Hematopoietic multipotent progenitor cell treated with erythropoietin and hydrocortisone succinate and interleukin-3 and kit ligand, for 17 days (in vitro differentiated cells): ENCODE measurements at places on chromosomes 3 and 15.

DNA sequence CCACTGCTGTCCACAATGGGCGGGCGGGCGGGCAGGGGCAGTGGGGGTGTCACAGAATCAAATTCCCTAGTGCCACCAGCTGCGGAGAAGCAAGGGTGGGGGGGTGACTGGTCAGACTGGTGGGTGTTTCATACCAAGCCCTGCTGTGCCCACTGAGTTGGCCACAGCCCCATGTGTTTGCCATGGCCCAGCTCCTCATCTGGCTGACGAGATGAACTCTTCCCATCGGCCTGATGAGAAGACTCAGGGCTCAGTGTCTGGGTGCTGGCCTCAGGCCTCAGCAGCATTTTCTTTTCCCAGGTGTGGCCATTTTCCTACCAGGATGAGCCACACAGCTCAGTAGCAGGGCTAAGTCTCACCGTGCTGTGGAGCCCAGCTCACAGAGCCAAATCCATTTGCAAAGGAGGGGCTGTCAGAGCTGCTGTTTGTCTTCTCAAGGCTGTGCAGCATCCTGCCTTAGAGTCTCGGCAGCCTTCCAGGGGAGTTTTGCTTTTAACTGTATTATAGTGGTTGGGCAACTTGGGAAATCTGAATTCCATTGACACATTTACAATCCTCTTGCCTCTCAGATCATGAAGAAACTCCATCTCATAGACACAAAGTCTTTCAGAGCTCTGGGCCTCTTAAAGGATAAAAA, 176.8 kb downstream of the ABHD5 start:
- no peak for DNase-seq

DNA sequence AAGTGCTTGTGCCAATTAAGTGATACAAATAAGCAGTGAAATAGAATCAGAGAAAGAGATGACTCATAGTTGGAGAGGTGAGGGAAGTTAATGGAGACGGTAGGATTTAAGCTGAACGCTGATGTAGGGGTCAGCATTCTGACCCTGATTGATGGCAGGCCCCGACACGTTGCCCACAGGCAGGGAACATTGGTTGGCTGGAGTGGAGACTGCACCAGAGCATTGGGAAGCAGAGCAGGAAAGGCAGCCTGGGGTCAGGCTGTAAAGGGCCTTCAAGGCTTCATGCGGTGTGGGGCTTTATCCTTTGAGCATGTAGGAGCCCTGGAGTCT, 68.6 kb downstream of the DCUN1D1 start:
- DNase-seq: no peak

DNA sequence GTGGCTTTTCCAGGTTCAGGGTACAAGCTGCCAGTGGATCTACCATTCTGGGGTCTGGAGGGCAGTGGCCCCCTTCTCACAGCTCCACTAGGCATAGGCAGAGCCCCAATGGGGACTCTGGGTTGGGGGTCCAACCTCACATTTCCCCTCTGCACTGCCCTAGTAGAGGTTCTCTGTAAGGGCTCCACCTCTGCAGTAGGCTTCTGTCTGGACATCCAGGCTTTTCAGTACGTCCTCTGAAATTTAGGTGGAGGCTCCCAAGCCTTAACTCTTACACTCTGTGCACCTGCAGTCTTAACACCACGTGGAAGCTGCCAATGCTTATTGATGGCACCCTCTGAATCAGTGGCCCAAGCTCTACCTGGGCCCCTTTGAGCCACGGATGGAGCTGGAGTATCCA, 22.5 kb upstream of the TM4SF4 start:
- no peak for DNase-seq

DNA sequence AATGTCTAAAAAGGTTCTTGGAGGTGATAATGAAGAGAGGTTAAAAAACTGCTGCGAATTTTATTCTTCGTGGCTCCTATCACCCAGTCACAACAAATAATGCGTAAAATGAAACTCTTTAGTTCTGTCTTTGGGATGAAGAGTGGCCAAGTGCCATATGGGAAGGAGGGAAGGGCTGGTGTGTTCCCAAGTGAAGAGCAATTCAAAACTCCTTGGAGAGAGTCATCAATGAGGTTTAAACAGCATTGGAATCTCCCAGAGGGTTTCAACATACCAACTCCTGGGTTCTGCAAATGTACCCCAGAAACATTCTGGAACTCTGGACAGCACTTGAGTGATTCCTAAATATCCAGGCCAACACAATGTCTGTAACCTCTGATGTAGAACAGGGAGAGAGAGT, 45.3 kb downstream of the SLCO3A1 start:
- no peak for DNase-seq

DNA sequence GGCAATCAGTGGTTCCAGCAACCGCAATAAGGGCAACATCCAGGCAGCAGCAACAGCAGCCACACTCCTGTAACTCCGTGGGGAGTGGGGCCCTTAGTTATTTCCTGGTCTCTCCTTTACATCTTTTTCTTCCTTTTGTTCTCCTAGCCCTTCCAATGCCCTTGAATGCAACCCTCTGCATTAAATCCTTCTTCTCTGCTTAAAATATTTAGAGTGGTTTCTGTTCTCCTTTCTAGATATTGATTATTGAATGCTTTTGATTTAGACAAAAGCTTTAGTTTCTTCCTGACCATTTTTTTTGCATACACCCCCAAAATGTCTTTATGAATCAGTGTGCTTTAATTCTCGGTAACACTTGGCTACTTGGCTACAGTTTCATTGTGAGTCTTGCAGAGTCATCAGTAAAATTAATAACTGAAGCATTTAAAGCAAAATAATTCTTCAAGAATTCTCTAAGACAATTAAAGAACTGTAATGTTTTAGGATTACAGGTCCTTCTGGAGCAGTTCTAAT, 586.1 kb downstream of the MECOM start:
- DNase-seq: no peak

- no peak for DNase-seq
These were observed 153.2 kb upstream of the FRMD4B start for GRCh38 chr3:69539134-69539533.

DNA sequence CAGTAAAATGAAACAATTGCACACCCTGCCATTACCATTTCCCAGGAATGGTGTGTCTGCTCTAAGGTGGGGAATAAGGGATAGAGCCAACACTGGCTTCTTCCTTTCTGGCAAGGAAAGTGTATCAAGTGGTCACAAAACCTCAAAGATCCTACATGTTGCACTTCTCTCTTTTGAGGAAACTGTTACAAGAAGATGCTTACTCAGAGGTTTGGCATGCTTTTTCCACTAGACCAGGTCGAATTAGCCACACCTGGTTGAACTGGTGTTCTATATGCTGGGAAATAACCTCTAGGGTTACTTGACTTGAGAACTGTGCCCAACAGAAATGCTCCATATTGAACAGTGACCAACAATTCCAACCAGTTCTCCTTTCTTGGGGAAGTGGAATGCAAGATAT, 102.9 kb downstream of the LRRN1 start:
- DNase-seq: no peak

DNA sequence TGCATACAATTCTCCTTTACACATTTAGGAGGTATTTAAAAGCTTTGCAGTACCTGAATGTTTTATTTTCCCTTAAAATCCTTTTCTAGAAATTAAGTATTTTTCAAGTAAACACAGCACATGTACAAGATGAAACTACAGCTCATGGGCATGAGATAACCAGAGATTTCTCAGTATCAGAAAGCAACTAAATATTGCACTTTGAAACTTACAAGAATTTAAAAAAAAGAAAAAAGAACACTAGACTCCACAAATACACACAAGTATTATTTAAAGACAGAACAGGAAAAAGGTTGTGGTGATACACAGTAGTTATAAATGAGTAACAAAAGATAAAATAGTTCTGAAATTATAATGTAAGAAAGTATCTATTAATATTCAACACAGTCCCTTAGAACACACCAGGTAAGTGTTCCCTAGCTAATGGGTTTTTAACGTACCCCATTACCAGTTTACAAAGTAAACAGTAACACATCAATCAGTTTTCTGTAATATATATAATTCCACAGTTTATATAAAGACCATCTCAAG, 35.3 kb downstream of the SLTM start:
- no peak for DNase-seq

GRCh38 chr3:134338201-134338512, 36.1 kb downstream of the AMOTL2 start:
- no peak for DNase-seq

DNA sequence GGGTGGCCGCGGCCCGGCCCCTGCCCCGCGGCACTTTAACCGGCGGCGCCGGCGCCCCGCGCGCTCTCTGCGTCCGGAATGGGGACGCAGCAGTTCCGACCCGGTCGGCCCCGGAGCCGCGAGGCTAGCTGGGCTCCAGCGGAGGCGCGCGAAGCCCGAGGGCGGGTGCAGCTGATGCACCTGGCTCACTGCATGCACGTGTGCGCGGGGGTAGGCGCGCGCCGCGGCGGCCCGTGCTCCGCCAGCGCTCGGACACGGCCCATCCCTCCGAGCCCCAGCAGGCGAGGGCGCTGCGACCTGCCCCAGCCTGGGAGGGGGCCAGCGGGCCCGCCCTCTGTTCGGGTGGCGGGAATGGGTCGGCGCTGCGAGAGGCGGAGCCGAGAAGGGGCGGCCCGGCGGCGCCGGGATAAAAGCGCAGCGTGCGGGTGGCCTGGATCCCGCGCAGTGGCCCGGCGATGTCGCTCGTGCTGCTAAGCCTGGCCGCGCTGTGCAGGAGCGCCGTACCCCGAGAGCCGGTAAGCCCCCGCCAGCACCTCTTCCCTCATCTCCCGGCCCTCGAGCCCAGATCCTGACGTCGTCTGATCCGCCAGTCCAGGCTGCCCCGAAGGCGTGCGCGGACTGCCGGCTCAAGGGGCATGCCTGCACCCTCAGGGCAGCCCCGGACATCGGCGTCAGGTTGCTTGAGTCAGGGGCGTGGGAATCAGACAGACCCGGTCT, at the start of the genes CHDH and IL17RB:
Gene CHDH, minus strand, starts transcription at position 286 of the 717 bp plus-strand sequence. CDS start 22,411 bp downstream, outside the sequence.
Gene IL17RB, plus strand, starts transcription at position 435 of the 717 bp plus-strand sequence. Its CDS starts 21 bp downstream, at position 456.
- DNase-seq: no peak

DNA sequence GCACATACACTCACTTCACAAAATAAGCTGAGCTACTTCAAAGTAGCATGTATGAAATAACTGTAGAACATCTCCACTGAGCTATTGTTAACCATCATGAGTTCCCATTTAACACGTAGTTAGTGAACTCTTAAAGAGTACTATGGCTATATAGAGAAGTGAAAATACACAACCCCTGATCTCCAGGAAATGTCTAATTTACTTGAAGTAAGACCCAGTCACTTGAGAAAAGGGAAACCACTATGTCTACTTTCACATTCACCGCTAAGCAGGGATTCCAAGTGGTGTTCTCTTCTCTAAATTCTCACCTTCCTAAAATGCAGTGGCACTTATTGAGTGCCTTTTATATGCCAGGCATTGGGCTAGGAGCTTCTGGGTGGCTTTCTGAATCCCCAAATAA, 35.0 kb upstream of the COLQ start:
- DNase-seq: no peak

- no peak for DNase-seq
These were observed 20.3 kb downstream of the PLXNB1 start for GRCh38 chr3:48409291-48410201.

- no peak for DNase-seq
These were observed 170.4 kb upstream of the LPP start for GRCh38 chr3:187983484-187984124.

GRCh38 chr15:82919231-82919886, 33.2 kb downstream of the HOMER2 start:
- DNase-seq: no peak

DNA sequence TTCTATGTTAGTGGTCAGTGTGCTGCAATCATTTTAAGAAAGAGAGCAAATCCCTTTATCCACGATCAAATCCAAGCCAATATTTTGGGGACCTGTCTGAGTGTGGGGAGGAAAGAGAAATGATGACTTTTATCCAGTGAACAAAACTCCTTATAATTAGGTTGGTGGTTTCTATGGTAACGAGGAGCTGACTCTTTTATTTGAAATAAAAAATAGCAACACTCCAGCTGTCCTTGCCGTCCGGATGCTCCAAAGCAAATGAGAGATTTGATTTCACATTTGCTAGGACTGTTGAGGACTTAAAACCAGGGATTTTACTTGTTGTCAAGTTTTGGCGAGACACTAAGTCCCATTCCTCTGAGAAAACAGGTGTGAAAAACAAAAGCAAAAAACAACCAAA, 154.0 kb upstream of the PRICKLE2 start:
- DNase-seq: no peak

- DNase-seq: no peak
These were observed 43.2 kb upstream of the EPHB1 start for GRCh38 chr3:134751831-134752230.

GRCh38 chr3:142998439-142998838, 2.9 kb upstream of the U2SURP start:
- no peak for DNase-seq

GRCh38 chr15:39795486-39795885, 12.8 kb upstream of the FSIP1 start:
- no peak for DNase-seq

- no peak for DNase-seq
These were observed 174.8 kb downstream of the CHDH start for GRCh38 chr3:53671192-53671960.

- peak; percentile 8 for DNase-seq
These were observed 1.2 kb upstream of the TMEM158 start for GRCh38 chr3:45227071-45227820.

DNA sequence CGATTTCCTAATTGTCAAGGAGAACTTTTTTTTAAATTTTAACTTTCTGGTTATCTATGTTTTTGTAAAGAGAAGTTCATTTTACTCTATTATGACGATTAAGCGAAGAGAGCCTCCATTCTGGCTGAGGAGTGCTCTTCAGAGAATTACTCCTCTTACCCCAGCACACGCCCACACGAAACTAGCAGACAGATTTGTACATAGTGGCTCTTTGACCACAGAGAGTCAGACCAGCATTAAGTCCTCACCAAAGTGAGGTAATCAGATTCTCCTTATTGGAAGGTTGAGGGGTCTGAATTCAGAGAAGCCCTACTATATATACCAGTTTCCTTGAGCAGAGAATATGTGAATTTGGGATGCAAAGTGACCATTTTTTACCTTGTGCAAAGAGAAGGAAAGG, 204.8 kb upstream of the TSC22D2 start:
- DNase-seq: no peak

GRCh38 chr3:30012941-30013543, 593.4 kb upstream of the TGFBR2 start:
- peak; percentile 34 for DNase-seq

DNA sequence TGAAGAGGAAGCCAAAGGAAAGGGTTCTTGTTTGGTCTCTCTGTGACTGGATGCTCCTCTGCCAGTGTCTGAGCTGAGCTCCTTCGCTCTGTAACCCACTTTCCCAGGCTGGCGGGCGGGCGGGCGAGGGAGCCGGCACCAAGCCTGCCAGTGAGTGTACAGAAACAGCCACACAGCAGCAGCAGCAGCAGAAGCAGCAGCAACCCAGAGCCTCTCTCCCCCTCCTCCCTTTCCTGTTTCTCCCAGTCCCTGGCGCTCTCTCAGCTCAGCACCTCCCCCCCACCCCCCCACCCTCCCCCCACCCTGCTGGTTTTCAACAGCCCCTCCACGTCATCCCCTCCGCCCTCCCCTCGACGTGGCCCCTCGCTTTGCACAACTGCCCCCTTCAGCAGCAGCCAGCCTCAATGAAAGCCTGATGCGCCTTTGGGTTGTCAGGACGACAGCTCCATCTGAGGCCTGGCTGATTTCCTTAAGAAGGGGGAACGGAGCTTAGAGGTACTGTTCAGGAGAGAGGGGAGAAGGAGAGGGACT, at the start of gene LSAMP:
Gene LSAMP, minus strand, starts transcription at position 177 of the 531 bp plus-strand sequence.
- no peak for DNase-seq

- no peak for DNase-seq
These were observed 62.2 kb downstream of the UMPS start for GRCh38 chr3:124792341-124793040.
